ENCODE measurements at places on chromosomes 1 and 21.
A peak's percentile ranks its signal among the peaks of the same experiment; 100 is the strongest.

GRCh38 chr1:186858923-186859322 lies 30.2 kb downstream of the PLA2G4A start:
- DNase-seq, result no peak

GRCh38 chr1:174789399-174789798 lies 210.3 kb upstream of the CACYBP start:
- DNase-seq, result no peak

- no peak for DNase-seq
Observed at GRCh38 chr1:218990019-218990418, 183.7 kb upstream of the LYPLAL1 start.

GRCh38 chr1:157734321-157734720 lies 33.8 kb upstream of the FCRL3 start:
- DNase-seq, result no peak

GRCh38 chr1:159431904-159432303 lies at the start of gene OR10J4:
Gene OR10J4, plus strand, starts transcription at chr1:159432204.
- no peak for DNase-seq

GRCh38 chr1:221184131-221184794 lies 305.0 kb downstream of the HLX start:
- DNase-seq, result no peak

GRCh38 chr1:177451191-177451590 lies 280.4 kb downstream of the BRINP2 start:
- no peak for DNase-seq

- no peak for DNase-seq
Observed at GRCh38 chr1:24178407-24178806, 8.7 kb downstream of the IFNLR1 start.

- no peak for DNase-seq
Observed at GRCh38 chr1:35477870-35478269, 79.3 kb downstream of the KIAA0319L start.

DNA sequence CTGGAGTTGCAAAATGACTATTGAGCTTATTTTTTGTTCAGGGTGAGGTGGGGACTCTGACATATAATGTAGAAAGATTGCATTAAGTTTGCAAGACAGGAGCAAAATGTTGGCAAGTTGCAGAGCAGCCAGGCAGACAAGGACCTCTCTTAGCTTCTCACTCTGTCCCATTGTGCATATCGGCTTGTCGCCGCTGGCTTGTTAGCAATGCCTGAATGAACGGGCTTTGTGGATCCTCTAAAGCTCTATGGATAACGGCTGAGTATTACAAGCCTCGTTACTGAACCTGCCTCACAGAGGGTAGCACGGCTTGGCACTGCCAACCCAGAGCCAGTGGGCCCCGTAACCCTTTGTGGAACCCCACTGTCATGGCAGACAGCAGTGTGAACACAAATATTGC lies 68.4 kb downstream of the TNR start:
- DNase-seq, result no peak

DNA sequence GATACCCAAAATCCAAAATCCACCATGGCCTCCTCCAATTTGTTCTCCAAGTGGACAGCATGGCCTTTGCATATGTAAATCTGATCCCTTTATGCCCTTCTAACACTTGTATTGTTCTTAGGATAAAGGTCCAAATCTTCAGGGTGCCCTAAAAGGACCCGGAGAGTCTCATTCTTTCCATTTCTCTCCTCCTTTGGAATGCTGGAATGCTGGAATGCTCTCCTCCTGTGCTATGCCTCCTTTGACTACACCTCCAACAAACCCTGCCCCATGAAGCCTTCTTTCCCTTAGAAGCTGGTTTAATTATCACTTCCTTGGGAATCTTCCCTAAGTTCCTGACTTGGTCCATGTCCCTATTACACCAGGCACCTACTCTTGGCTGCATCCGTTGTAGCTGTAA lies 484.8 kb upstream of the RUNX1 start:
- DNase-seq, result no peak

- no peak for DNase-seq
Observed at GRCh38 chr1:93395195-93395594, 49.5 kb downstream of the DR1 start.

- DNase-seq, result no peak
Observed at GRCh38 chr1:69648486-69648885, 80.8 kb downstream of the LRRC7 start.

DNA sequence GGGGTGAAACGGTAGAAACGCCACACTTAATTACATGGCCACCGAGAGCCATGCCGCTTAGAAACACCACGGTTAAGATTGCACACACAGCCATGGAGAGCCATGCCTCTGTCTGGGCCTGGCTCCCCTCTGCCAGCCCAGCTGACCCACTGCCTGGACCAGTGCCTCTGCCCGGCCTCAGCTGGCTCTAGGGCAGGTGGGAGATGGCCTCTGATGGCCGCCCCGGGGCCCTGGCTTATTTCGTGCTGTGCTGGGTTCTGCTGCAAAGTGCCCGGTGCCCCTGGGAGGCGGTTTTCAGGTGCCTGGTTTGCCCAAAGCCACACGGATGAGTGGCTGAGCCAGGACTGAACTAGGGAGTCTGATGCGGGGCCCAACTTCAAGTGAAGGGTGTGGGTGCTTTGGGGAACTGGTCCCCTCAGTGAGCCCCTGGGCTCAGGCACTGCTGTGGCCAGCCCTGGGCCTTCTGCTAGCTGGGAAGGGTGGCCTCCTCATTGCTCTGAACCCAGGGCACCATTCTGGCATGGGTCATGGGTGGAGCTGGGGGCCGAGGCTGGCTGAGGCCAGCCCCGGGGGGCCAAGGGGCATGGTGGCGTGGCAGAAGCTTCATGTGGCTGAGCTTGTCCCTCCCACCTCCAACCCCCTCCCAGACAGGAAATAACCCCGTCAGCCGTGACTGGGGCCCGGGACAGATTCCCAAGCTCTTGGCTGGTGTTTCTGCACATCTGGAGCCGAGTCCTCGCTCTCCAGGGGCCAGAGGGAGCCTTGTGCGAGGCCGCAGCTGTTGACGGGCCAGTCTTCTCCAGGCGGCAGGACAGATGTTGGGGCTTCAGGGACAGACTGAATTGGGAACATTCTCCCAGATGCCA lies 1.9 kb upstream of the GPR153 start:
- no peak for DNase-seq

DNA sequence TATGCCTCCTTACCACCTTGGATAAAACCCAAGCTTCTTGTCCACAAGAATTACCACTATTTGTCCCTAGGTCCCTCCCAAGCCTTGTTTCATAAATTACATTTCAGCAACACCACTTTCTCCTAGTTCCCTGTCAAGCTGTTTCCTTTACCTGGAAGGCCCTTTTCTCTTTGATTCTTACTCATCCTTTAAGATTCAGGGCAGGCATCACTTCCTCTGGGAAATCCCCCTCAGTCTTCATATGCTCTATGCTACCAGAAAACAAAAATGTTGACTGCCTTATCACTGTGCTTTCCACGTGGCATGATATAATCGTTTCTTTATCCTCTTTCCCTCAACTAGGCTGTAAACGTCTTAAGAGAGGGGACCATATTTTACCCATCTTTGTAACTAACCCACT lies 102.7 kb downstream of the LYST start:
- no peak for DNase-seq

DNA sequence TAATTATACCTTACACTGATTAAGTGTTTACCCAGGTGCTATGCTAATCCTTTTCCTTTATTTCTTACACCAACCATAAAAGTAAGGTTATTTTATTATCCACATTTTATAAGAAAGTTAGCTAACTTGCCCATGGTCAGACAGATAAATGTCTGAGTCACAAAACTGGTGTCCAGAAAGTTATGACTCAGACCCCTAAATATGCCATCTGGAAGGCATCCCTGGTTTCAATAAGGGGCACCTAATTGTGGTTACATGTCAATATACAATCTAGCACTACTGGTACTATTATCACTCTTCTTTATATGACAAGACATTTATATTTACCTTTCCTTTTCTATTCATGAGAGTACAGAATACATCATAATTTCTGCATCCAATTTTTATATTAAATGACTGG lies 496.5 kb upstream of the ADGRL2 start:
- no peak for DNase-seq

DNA sequence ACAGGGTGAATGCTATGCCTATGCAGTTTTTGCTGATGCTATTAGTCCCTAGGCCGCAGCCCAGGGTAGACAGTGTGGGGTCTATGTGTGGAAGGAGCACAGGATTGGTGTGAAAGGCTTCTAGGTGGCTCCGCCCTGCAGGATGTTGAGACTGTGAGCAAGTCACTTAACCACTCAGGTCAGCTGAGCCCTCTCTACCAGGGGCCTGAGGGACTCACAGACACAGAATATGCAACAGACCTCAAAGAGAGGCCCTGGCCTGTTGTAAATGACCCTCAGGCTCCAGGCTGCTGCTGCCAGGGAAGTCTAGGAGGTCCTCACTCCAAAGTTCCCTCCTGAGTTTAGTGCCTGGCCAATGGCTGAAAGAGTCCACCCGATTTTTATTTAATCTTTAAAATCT lies 11.0 kb downstream of the NHLH2 start:
- no peak for DNase-seq

- DNase-seq, result no peak
Observed at GRCh38 chr1:50415235-50416149, 7.8 kb downstream of the DMRTA2 start.

GRCh38 chr1:24968941-24969585 lies 39.0 kb upstream of the RUNX3 start:
- no peak for DNase-seq

DNA sequence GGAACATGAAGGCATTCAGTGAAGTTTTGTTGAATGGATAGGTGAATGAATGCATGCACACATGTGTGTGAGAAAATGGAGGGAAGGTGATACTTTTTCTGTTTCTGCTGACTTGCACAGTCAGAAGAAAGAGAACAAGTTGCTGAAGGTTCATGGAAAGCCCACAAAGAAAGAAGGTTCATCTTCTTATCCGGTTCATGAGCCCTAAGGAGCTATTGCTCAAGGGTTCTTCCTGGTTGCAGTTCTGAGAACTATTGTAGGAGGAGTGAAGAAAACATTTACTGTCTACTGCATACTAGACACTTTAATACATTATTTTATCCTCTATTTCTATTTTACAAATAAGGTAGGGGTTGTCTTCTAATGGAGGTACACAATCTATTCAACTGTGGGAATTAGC lies 13.4 kb upstream of the NIBAN1 start:
- DNase-seq, result no peak

DNA sequence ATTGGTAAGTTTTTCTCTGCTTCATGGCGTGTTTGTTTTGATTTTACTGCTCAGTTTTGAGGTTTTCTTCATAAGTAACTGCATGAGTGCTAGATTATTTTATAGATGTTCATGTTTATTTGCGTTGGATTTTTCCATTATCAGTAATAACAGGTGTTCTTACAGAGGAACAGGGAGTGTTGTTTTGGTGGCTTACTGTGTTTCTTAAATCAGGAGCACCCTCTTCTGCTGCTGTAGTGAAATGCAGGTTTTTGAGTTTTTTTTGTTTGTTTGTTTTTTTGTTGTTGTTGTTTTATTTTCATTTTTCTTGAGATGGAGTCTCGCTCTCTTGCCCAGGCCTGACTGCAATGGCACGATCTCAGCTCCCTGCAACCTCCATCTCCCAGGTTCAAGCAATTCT lies 32.6 kb downstream of the CTBS start:
- DNase-seq, result no peak

- no peak for DNase-seq
Observed at GRCh38 chr1:91381844-91382243, 22.8 kb downstream of the HFM1 start.

DNA sequence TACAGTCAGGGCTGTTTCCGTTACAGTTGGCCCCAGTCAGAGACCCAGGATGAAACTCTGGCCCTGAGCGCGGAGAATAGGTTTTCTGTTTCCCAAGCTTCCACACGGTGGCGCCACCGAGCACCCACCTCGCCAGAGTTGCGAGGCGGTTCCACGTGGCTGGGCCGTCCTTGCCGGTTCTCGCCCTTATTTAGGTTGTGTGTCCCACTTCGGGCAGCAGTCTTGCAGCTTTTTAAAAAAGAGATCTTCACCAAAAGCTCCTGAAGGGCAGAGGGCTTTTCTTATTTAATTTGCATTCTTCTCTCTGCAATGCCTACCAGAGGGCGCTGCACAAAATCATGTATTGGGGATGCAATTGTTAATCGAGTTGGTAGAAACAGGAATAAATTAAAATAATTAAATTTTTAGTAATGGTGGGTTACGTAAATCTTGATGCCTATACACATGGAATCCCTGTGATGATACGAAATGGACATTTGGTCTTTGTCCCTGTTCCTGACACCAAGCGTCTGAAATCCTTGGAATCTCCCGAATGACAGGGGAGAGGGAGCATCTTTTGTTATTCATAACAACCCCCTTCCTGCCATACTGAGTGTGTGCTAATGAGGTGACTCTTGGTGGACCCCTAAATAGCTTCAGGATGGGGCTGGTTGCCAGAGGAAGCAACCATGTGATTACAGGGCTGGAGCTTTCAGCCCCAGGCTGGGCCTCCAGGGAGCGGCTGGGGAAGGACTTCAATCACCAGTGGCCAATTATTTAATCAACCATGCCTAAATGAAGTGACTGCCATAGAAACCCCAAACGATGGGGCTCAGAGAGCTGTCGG lies 5.6 kb upstream of the S100A7 start:
- DNase-seq, result peak; percentile 28

GRCh38 chr1:21292984-21293536 lies 2.8 kb upstream of the ECE1 start:
- DNase-seq, result no peak

DNA sequence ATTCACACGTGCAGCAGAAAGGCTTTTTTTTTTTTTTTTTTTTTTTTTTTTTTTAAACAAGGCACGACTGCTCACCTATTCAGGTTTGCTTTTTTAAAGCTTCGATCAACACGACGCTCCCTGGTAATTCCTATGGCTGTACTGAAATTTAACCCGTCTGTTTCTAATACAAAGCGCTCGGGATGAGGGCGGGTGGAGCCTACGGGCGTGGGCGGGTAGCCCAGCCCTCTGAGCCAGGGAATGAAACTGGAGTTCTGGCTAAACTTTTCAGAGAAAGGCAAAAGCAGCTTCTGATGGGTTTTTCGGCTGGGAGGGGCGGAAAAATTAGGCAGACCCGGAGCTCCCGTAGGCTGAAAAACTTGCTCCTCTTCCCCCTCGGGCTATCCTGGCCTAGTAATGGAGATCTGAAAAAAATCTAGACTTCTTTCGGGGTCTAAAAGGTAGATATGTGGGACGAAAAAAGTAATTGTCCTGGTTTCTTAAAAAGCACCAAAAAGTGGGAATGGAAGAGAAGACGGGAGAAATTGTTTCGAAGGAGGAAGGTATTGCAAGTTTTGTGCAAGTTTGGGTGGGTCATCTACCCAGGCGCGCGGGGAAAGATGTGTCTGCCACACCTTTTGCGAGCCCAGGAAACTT lies 7.4 kb downstream of the NR5A2 start:
- no peak for DNase-seq

Measured in stimulated activated CD8-positive, alpha-beta memory T cell treated with anti-CD3 and anti-CD28 coated beads, Interleukin-4, amount 100 ng/mL, for 1 hour (primary cell).